ENCODE measurements at places on chromosomes 4 and X.

- no peak for DNase-seq
These were observed 961 bp upstream of the MBNL3 start for GRCh38 chrX:132489578-132490419.

GRCh38 chr4:76754439-76754838, 143.5 kb downstream of the SOWAHB start:
- no peak for DNase-seq

- no peak for DNase-seq
These were observed 68.9 kb downstream of the SH2D1A start for GRCh38 chrX:124415115-124415800.

- no peak for DNase-seq
These were observed 26.8 kb upstream of the MAGEA10 start for GRCh38 chrX:152165033-152165743.

GRCh38 chr4:30172416-30172815, 547.8 kb upstream of the PCDH7 start:
- DNase-seq = no peak

GRCh38 chr4:84952776-84953175, 13.7 kb downstream of the WDFY3 start:
- no peak for DNase-seq

- no peak for DNase-seq
These were observed 28.5 kb downstream of the SRPX start for GRCh38 chrX:38192007-38192810.

DNA sequence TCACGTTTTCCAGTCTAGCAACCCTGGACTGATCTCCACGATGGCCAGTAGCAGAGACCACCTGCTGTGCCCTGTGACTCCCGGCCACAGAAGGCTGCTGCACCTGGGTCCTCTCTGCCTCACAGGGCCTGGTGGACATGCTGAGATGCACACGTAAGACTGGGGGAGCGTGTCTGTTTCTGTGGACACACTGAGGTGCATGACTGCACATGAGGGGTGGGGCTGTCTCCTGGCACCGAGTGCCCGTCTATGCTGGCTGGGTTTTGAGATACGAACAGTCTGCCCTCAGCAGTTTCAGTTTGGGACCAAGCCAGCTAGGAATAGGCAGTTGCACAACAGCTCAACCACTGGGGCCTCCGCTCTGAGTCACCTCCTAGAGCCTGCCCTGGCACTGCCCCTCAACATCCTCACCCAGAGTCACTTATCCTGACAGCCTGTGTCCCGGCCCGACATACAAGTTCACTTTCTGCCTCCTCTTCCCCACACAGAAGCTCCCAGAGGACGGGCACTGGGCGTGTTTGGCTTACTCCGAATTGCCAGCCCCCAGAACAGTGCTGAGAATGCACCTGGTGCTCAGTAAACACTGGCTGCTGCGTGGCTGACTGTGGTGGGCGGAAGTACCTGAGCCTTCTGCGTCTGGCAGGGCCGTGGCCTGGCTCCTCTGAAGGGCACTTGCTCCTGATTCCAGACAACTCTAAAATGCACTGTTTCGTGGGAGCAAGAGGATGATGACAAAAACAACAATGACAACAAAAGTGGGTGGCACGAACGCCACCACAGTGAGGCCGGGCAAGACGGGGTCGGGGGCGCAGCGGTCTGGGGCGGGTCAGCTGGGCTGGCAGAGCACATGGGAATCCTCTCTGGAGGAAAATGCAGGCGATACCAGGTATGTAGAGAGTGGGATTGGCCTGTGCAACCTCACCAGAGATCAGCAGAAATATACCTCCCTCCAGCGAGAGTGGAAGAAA, 30.9 kb downstream of the RNF212 start:
- DNase-seq = no peak

GRCh38 chr4:60314416-60314815, 885.7 kb upstream of the ADGRL3 start:
- no peak for DNase-seq

DNA sequence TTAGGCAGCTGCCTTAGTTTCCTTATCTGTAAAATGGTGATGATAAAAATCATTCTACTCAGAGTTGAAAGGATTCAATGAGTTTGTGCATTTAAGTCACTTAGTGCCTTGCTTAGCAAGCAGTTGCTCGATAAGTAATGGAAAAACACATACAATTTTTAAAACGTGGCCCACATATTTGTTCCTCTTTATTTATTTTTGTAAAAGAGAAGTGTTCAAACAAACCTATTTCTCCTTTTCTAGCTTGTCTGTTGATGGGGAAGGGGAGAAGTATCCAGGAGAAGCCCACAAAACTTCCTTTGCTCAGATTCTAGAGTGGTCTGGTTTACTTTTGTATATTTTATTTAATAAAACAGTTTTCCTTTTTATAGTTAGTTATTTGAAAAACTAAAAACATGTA, 3.3 kb upstream of the HPGDS start:
- no peak for DNase-seq

DNA sequence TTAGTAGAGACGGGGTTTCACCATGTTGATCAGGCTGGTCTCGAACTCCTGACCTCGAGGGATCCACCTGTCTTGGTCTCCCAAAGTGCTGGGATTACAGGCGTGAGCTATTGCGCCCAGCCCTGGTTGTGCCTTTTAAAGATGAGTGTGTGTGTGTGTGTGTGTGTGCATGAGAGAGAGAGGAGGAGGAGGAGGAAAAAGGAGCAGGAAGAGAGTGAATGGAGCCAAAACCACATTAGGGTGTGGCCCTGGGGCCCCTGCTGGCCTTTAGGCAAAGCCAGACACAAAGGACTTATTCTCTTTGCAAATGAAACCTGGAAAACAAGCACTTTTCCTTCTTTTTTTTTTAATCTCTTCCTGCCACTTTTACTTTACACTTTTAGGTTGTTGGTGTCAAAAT, 48.2 kb upstream of the KLF3 start:
- no peak for DNase-seq

GRCh38 chrX:115588179-115588578, 27.2 kb downstream of the PLS3 start:
- no peak for DNase-seq

DNA sequence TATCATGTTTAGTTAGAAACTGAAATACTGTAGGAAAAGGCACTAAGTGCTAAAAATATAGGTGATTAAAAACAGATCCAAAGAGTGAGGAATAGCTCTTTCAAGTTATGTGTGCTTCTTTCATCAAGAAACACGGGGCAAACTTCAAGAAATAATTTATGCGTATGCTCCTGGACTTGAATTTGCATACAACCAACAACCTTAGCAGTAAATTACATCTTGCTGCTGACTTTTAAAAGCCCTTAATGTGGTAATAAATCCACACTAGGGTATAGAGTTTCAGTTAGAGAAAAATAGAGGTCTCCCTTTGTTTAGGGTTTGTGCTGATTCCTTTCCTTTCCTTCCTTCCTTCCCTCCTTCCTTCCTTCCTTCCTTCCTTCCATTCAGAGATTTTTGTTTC, 94.5 kb upstream of the GC start:
- DNase-seq = no peak

GRCh38 chrX:41828826-41829225, 94.5 kb downstream of the CASK start:
- no peak for DNase-seq

DNA sequence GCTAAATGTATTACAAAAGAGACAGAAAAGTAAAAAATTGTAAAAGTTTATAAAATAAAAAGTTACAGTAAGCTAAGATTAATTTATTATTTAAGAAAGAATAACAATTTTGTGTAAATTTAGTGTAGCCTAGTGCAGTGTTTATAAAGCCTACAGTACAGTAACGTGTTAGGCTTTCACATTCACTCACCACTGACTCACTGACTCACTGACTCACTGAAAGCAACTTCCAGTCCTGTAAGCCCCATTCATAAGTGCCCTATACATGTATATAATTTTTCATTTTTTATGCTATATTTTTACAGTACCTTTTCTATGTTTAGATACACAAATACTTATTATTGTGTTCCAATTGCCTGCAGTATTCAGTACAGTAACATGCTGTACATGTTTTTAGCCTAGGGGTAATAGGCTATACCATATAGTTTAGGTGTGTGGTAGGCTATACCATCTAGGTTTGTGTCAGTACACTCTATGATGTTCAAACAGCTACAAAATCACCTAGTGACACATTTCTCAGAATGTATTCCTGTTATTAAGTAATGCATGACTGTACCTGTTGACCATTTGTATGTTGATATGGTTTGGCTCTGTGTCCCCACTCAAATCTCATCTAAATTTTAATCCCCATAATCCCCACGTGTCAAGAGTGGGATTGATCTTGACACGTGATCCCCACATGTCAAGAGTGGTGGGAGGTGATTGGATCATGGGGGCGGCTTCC, 57.9 kb downstream of the CFAP299 start:
- no peak for DNase-seq

DNA sequence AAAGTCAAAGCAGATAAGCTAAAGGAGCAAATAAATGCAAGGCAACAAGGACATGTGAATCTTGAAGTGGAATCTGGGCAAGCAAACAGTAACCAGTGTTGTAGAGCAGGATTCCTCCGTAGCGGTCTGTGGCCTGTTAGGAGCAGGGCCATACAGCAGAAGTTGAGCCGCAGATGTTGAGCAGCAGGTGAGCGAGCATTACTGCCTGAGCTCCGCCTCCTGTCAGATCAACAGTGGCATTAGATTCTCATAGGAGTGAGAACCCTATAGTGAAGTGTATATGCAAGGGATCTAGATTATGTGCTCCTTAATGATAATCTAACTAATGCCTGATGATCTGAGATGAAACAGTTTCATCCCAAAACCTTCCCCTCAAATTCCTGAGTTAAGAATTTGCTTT, 550.7 kb downstream of the ADGRL3 start:
- DNase-seq = no peak

- no peak for DNase-seq
These were observed 31.2 kb downstream of the PDE5A start for GRCh38 chr4:119597377-119597776.

GRCh38 chr4:109846395-109847098, 1.4 kb upstream of the LRIT3 start:
- DNase-seq = no peak

GRCh38 chr4:127211650-127212560, 420.9 kb upstream of the INTU start:
- no peak for DNase-seq

GRCh38 chr4:6308899-6309643, 39.4 kb downstream of the WFS1 start:
- no peak for DNase-seq

DNA sequence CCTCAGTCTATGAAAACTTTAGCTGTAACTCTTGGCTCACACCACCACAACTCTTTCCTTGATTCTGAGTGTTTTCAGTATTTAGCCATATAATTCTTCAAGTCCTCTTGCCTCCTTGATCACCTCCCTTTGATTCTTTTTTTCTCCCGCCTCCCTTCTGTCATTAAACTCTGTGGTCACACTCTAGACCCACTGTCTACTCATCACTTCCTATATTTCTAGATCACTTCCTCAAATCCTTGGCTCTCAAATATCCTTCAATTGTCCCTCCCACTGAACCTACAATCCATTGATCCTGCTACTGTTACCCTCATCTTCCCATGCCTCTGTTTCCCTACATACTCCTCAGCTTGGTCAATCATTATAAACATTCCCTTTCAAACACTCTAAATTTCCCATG, 12.4 kb upstream of the CXXC4 start:
- DNase-seq = no peak

GRCh38 chrX:130669233-130669632, 233.8 kb downstream of the ENOX2 start:
- DNase-seq = no peak

GRCh38 chrX:108131471-108131870, 39.9 kb downstream of the ATG4A start:
- DNase-seq = no peak

GRCh38 chr4:182067828-182068227, 175.4 kb upstream of the TENM3 start:
- no peak for DNase-seq

- DNase-seq = no peak
These were observed 58.6 kb downstream of the C4orf46 start for GRCh38 chr4:158613046-158613445.

GRCh38 chr4:25096981-25097443, 63.2 kb downstream of the SEPSECS start:
- DNase-seq = no peak

DNA sequence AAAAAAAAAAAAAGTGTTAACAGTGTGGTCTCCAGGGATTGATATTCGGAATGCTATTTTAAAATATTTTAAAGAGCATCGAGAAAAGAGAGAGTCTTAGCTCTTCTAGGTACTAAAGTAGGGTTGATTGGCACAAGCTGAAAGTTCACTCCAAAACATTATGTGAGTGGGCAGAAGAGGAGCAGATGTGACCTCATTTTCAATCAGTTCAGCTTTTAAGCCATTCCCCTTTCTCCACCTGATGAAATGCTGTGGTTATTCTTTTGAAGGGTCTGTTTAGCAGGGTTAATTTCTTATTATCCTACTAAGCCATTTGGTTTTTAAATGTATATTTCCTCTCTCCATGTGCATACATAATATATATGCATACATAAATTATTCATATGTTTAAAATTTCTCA, 69.2 kb downstream of the GALNT7 start:
- DNase-seq = no peak

- no peak for DNase-seq
These were observed 22.5 kb upstream of the GPC4 start for GRCh38 chrX:133437766-133438165.
